NCI-H526 (cell line): ENCODE measurements at places on chromosomes 16 and 17.

DNA sequence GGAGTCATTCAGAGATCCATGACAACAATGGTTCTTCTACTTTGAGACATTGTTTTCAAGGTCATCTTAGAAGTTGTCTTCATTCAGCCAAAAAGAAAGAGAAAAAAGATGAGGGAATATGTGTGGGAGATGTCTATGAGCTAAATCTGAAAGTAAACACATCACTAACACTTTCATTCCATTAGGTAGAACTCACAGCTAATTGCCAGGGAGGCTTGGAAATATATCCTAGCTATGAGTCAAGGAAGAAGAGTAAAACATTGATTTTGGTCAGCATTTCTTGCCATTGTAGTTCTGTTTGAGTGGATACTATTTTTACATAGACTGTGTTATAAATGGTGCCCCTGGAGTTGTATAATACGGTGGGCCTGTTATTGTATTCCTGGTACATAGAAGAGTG lies 316.4 kb upstream of the MYOCD start:
- DNase-seq, result no peak

DNA sequence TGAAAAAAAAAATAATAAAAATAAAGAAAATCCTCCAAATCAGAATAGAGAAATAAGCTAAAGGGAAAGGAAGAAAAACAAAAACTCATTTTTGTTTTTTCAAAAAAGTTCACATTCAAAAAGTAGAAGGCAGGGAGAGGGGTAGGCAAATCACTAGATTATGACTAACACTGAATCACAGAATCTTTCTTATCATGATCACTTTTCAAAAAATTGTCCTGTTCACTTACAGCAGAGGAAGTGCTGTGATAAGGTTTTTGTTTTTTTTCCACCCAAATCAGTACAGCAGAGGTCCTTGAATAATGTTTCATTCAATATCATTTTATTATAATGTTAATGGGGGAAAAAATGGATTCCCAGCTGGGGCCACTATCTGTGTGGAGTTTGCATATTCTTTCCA lies 106.4 kb downstream of the CA4 start:
- no peak for DNase-seq

DNA sequence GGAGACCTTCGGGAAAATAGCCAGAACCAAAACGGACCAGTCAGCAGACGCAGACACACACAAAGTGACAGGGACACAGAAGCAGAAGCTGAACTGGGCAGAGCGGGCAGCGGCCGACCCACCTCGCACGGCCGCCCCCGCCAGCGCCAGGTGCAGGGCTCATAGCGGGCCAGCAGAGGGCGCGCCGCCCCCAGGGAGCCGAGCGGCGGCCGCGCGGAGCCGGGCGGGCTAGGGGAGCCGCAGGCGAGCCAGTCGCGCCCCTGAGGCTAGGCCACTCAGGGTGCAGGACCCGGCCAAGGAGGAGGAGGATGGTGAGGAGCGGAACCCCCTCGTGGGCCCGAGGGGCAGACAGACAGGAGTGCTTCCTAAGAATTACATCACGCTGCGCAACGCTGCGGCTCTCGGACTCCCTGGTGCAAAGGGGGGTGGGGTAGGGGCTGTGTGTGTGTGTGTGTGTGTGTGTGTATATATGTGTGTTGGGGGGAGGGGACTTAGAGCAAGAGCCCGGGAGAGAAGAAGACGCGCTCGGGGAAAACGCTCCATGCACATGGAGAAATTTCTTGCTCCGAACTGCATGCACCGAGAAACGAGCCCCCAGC lies 913 bp upstream of the NOG start:
- DNase-seq, result peak; percentile 85

- DNase-seq, result peak; percentile 30
These were observed 33.3 kb downstream of the PECAM1 start for GRCh38 chr17:64357191-64357981.

GRCh38 chr16:69204172-69204571 lies 17.2 kb downstream of the SNTB2 start:
- no peak for DNase-seq

DNA sequence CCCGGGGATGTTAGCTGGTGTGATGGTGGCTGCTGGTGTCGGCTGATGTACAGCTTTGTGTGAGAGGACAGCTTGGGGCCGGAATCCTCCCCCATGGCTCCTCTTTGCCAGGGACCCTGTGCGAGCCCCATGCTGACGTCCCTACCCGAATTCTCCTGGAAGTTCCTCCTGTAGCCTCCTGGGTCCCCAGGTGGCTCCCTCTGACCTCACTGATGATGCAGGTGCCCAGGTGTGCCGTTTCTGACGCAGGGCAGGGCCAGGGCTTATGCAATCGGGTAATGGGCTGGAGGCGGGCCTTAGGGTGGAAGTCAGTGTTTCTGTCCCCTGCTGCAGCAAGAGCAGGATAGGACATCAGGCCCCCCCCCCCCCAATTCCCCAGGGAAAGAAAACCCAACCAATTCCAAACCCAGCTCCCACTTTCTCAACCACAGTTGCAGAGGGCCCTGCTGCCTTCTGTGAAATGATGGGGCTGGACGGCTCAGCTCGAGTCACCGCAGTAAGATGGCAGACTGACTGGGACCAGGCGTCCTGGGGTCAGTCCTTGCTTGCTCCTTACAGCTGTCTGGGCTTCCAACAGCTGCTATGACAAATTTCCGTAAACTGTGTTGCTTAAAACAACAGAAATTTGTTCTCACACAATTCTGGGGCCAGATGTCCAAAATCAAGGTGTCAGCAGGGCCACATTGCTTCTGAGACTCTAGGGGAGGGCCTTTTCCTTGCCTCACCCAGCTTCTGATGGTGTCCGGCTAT lies 139.0 kb upstream of the PLCG2 start:
- no peak for DNase-seq

- DNase-seq, result no peak
These were observed 20.5 kb downstream of the PEMT start for GRCh38 chr17:17570798-17571716.

DNA sequence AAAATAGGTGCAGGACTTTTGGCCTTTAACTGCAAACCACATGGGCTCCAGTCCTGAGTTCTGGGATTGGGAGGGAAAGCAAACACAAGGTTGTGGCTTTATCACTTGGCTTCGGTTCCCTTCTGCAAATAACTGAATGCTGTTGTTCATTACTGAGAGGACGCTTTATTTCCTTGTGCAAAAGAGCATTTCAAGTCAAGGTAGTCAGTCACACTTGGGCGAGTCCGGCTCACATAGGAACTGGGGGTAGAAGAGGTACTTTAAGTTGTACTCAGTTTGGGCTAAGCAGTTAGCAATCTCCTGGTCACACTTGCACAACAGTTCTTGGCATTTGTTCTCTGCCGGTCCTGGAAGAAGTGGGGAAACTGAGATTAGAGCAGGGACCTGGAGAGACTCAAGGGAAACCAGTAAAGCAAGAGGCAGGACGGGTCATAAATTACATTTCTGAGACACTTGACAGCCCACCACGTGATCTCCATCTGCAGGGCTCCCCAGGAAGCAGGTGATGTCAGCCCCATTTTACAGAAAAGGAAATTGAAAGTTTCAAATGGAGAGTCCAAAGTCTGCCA lies 21.6 kb downstream of the PLA2G10 start:
- DNase-seq, result no peak

- DNase-seq, result no peak
These were observed 15.9 kb downstream of the SOX9 start for GRCh38 chr17:72136692-72137091.

DNA sequence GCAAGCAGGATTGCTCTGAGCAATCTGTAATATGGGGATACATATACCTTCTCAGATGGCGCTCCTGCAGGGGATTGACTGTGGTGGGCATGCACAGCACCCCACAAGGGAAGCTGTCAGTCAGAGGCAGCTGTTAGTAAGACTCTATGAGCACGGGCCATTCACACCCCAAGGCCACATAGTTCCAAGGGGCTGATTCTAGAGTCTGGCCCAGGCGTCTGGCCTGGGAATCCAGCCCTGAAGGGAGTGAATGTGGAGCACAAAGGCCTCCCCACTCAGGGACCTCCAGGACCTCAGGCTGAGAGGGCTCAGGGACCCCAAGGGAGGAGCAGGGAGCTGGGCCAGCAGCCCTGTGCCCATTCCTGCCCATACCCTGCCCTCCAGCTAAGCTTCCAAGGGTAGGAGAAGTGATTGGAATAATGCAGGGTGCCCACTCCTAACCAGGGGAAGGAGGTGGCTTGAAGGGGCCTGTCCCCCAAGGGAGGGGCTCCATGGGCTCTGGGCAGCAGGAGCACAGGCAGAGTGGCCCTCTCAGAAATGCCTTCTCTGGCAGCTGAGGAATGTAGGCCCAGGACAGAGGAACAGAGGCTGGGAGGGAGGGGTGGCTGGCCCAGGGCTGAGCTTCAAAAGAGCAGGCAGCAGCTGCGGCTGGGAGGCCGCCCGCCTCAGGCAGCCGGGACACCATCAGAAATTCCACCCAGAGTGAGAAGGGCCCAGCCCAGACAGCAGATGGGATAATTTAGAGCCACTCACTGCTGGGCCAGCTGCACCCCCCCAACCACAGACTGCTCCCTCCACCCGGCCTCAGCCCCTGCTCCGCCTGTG lies 48.9 kb upstream of the MRPS23 start:
- peak; percentile 64 for DNase-seq

DNA sequence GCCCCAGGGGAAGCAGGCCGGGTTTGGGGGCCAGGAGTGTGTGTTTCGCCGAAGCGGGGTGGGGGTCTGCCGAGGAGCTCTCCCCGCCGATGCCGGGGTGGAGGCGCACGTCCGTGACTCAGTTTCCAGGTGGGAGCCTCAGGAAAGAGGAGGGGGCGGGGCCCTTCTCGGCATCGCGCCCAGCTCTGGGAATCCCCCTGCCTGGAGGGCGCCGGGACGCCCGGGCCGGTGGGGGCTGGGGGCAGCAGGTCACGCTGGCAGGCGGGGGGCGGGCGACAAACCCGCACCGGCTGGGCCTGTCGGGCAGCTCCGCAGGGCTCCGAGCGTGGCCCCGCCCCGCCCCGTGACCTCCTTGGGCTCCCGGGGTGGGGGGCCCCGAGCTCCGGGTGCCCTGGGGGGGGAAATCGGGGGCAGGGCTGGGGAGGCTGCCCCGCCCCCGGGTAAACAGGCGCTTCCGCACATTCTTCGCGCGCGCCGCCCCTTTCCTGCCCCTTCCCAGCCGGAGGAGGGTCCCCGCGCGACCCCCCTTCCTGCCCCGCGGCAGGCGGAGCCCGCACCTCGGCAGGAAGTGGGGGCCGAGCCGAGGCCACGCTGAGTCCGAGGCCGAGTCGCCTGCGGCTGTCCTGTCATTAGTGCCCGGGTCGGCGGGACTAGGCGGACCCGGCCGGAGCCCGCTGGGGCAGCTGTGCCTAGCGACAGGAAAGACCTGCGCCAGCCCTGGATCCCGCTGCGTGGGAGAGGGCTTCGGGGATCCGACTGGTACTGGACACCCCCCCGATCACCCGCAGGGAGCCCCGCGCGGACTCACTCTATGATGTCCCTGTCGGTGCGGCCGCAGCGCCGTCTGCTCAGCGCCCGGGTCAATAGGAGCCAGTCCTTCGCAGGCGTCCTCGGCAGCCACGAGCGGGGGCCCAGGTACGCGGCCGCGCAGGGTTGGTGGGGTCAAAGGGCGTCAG lies 9.3 kb downstream of the RIPOR1 start:
- peak; percentile 29 for DNase-seq

GRCh38 chr17:61219460-61219859 lies 180.2 kb upstream of the TBX2 start:
- DNase-seq, result no peak

- peak; percentile 18 for DNase-seq
These were observed 178.3 kb downstream of the PRKCB start for GRCh38 chr16:24013864-24014645.

DNA sequence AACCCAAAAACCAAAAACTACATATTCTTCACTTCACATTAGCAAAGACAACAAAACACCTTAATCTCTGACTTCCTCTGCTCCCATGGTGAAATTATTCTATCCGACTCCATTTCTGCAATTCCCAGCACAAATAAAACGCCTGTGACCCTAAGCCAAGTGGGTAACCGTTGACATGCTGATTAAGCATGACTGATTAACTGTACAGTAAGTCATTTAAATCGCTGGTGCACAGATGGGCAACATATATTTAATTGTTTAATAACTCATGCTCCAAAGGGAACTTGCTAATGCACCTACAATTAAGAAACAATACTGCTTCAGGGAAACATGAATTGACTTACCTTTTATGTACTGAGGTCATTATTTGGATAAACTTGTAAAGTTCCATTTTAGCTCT lies 436.7 kb downstream of the KIF2B start:
- no peak for DNase-seq

DNA sequence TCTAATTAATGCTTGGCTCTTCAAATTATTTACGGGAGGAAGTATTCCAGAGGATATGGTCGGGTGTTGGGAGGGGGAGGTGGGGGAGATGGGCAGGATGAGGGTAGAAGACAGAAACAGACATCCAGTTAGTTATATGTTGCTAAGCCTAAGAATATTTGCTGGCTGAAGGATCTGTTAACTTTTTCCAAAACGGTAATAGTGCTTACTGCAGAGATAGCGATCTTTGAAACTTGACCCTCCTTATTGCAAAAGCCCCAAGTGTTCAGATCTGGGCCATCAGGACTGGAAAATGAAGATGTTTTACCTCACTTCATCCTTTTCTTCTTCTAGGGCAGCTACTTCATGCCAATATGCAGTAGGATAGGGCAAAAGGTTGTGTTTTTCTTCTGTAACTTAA lies 27.0 kb upstream of the MMD start:
- no peak for DNase-seq

DNA sequence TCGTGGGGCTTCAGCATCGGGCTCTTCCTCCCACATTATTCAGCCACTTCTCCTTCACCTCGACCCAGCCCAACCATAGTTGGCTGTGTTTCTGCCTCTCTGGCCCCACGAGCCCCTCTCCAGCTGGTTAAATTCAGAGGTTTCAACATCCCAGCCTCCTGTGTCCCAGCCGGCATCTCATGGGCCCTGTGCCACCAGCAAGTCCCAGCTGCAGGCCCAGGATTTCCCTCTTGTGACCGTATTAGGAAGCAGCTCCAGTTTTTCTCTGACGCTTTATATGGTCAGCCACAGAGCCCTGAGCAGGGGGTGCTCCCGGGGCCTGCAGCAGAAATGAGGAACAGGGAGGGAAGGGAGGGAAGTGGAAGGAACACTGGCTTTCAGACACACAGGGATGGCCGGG lies 27.4 kb downstream of the MYH11 start:
- no peak for DNase-seq

- DNase-seq, result no peak
These were observed 54.7 kb upstream of the PVALEF start for GRCh38 chr17:81110488-81111040.

DNA sequence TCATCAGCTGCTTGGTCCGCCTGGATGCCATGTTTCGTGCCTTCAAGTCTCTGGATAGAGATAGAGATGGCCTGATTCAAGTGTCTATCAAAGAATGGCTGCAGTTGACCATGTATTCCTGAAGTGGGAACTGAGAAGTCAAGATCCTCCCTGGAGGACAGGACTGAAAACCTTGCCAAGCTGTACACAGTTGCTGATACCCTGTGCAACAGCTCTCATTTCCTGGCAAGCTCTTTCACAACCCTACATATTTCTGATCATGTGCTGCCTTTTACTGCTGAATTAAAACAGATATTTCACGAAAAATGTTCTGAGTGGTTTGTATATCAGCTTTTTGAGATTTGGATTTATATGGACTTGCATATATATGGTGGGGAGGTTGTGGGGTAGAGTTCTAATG lies 898 bp downstream of the CAPNS2 start:
- no peak for DNase-seq

GRCh38 chr16:17017442-17017841 lies 453.3 kb downstream of the XYLT1 start:
- DNase-seq, result no peak

- DNase-seq, result no peak
These were observed 29.1 kb upstream of the ERN1 start for GRCh38 chr17:64158831-64159590.

- DNase-seq, result no peak
These were observed 33.8 kb downstream of the GTF3C1 start for GRCh38 chr16:27515874-27516353.
